ENCODE measurements at places on chromosomes 13 and 19. TPM values are rescaled to one million over a fixed set of nuclear protein-coding genes. Genes with fewer than 3 reads are reported as not detected.

- DNase-seq = no peak
These were observed 11.9 kb upstream of the SCN1B start for GRCh38 chr19:35018379-35018778.

GRCh38 chr13:38943231-38943630 lies 47.4 kb downstream of the STOML3 start:
- no peak for DNase-seq

The ZNF534 gene
- 0.04 TPM for polyA plus RNA-seq

GRCh38 chr13:42049454-42049813 lies 986 bp downstream of the DGKH start:
- DNase-seq = no peak

GRCh38 chr13:43697323-43697722 lies 89.4 kb downstream of the ENOX1 start:
- DNase-seq = no peak

GRCh38 chr13:106373989-106374572 lies 161.4 kb downstream of the EFNB2 start:
- DNase-seq = no peak

GRCh38 chr13:59689057-59689456 lies 474.7 kb downstream of the DIAPH3 start:
- no peak for DNase-seq

DNA sequence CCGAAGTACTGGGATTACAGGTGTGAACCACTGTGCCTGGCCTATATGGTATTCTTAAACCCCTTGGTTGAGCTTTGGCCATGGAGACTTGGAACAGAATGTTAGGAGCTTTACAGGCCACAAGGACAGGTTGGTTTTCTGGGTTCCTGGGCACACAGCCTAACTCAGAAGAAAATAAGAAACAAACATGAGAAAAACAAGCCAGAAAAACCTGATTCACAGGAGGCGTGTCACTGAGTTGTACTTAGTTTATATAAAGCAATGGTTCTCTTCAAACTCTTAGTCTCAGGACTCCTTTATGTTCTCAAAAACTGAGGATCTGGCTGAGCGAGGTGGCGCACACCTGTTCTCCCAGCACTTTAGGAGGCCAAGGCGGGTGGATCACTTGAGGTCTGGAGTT lies 125.1 kb upstream of the SPATA13 start:
- DNase-seq = no peak

GRCh38 chr19:7515645-7516151 lies at the start of gene ZNF358:
ZNF358 (plus strand) TSS chr19:7516103; CDS start chr19:7519243, 3,140 bp downstream.
- DNase-seq = no peak

- DNase-seq = no peak
These were observed 37.1 kb downstream of the TINCR start for GRCh38 chr19:5530701-5531100.

- no peak for DNase-seq
These were observed 28.8 kb downstream of the EPN1 start for GRCh38 chr19:55703790-55704215.

The ANGPTL8 gene
- not detected for polyA plus RNA-seq

The ZNF43 gene
- polyA plus RNA-seq = 4.1 TPM

- DNase-seq = no peak
These were observed 48.1 kb downstream of the SCEL start for GRCh38 chr13:77583581-77583980.

The SERP2 gene
- 5.7 TPM for polyA plus RNA-seq

DNA sequence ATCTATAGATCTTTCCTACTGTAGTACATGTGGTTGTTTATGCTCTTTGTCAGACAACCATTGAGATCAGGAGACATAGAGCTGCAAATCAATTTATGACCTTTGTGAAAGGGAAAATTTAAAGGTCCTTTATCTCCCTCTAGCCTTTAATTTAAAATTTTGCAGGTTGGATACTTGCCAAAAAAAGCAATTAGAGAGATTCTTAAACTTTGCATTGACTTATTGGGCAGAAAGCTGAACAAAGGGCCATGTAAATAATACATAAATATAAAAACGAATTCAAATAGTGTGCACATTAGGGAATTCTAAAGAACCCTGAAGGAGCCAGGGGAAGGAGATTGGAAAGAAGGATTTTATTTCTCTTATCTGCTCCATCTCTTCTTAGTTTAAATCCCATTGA lies 22.0 kb upstream of the RB1 start:
- no peak for DNase-seq

DNA sequence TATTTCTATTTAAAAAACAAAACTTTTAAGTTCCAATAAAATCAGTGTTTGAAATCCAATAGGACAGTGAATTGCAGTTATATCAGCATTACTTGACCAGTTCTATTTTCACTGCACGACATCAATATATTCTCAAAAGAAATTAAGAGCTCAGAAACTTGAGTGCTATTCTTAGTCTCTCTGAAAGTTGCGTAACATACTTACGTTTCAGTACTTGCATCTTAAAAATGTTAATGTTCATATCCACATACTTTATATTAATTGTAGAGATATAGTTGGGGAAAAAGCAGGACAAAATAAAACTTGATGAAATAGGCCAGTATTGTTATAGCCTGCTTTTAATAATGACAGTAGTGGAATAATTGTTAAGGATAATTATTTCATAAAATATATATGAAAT lies 720.5 kb upstream of the PCDH9 start:
- no peak for DNase-seq

DNA sequence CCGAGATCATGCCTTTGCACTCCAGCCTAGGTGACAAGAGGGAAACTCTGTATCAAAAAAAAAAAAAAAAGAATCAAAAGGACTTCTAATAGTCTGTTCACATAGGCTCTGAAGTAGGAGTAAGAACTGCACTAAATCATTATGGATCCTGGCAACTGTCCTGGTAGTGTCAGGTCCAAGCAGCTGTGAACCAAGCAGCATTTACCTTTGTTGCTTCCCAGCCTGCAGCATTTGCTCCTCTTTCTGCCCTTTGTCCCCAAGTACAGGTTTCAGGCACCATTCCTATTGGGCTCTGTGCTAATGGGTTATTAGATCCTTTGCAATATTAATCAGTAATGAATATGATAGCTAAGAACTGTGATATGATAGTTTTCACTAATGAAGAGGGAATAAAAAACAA lies 77.4 kb upstream of the NBEA start:
- DNase-seq = no peak

GRCh38 chr19:51185069-51185867 lies 39.6 kb upstream of the CD33 start:
- no peak for DNase-seq

- no peak for DNase-seq
These were observed 22.4 kb downstream of the EPSTI1 start for GRCh38 chr13:42969565-42970172.

DNA sequence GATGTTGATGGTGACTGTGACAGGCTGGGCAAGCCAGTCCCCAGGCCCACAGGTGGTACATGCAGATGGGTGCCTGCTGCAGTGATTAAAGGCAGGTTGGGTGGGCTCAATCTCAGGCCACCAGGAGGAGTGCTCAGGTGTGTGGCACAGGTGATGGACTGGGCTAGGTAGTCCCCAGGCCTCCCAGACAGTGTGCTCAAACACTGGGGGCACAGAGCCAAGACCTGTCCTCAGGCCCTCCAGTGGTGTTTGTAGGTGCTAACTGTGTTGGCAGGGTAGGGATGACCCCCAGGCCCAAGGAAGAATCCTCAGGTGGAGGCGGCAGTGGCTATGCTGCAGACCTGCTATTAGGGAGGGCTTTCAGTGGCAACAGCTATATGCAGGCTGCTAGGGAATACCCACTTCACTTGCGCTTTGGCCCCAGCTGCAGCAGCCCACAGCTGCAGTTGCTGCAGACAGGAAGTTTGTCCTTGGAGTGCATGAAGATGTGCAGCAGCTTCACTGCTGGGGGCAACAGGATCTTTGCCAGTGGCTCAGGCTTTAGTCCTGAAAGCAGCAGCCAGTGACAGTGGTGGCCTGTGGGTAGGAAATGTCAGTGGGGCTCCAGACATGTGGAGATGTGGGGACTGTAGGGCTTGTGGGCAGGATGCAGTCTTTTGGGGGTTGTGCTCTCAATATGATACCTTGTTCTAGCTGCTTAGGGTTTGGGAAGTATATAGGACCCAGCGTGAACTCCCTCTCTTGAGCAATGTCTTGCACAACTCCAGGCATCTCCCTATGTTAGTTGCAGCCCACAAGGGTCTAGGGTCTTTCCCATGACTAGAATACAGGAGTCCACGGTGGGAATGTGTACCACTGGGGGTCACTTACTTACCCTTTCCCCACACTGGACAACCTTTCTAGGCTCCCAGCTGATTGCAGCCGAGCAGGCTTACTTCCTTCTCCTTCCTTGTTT lies 54.1 kb upstream of the MLNR start:
- DNase-seq = no peak

- no peak for DNase-seq
These were observed 2.3 kb downstream of the MIDN start for GRCh38 chr19:1250437-1251260.

The APC2 gene
- polyA plus RNA-seq = 0.09 TPM

The PRR36 gene
- not detected for polyA plus RNA-seq

GRCh38 chr19:15292847-15293582 lies 39.3 kb downstream of the BRD4 start:
- no peak for DNase-seq

DNA sequence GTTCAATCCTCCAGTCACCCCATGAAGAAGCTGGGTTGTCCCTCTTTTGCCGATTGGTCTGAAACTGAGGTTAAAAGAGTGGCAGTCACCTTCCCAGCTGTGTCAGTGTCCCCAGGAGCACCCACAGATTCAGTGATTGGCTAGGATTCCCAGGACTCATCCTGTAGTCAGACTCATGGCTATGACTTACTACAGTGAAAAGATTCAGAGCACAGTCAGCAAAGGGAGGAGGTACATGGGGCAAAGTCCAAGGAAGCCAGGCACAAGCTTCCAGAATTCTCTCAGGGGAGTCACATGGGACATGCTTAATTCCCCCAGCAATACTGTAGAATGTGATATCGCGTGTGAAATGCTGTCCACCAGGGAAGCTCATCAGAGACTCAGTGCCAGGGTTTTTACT lies 14.2 kb downstream of the ZNF473 start:
- DNase-seq = no peak

The CYP4F12 gene
- polyA plus RNA-seq = not detected

- DNase-seq = no peak
These were observed 2267.7 kb downstream of the PCDH9 start for GRCh38 chr13:64962404-64962803.

The MAP2K2 gene
- polyA plus RNA-seq = 104 TPM

The FSTL3 gene
- polyA plus RNA-seq = 23.2 TPM

The SCN1B gene
- polyA plus RNA-seq = 5.8 TPM

DNA sequence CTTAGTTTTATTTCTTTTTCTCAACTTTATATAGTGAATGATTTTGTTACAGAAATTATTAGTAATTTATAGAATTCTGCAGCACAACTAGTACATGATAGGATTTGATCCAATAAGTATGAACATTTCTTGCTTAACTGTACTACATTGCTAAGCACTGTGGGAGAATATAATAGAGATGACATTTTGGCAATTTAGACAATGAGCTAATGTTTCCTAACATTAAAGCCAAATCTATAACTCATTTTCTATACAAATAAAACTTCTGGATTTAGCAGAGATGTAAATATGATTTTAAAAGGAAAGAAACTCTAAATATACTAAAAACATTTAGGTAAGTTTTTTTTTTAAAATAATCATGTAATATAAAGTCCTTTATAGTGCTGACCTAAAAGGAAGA lies 87.3 kb downstream of the FNDC3A start:
- DNase-seq = no peak

GRCh38 chr13:94947392-94947791 lies 235.0 kb upstream of the SOX21 start:
- no peak for DNase-seq

The C1QTNF9 gene
- 0.11 TPM for polyA plus RNA-seq

GRCh38 chr19:18445262-18445948 lies 7.5 kb upstream of the ISYNA1 start:
- DNase-seq = no peak

DNA sequence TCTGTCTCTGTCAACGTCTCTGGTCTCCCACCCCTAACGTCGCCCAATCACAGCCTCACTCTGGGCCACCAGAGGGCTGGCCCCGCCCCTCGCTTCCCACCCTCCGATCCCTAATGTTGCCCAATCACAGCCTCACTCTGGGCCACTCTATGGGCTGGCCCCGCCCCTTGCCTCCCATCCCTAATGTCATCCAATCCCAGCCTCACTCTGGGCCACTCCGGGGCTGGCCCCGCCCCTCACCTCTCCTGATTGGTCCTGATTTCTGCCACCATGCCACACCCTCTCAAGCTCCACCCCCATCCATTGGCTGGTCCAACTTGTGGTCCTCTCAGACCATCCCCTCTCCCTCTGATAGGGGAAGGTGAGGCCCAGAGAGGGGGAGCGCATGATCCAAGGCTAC lies 24.9 kb downstream of the CELF5 start:
- no peak for DNase-seq

GRCh38 chr13:25657157-25657556 lies 285.4 kb downstream of the ATP8A2 start:
- DNase-seq = no peak

DNA sequence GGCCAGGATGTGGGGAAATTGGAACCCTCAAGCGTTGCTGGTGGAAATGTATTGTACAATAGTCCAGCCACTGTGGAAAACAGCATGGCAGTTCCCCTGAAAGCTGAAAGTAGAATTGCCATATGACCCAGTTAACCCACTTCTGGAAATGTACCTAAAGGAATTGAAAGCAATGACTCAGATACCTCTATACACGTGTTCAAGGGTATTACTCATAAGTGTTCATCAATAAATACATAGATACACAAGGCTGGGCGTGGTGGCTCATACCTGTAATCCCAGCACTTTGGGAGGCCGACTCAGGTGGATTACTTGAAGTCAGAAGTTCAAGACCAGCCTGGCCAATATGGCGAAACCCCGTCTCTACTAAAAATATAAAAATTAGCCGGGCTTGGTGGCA lies 71.9 kb upstream of the IRS2 start:
- DNase-seq = no peak

The GPC6 gene
- polyA plus RNA-seq = 41.1 TPM

DNA sequence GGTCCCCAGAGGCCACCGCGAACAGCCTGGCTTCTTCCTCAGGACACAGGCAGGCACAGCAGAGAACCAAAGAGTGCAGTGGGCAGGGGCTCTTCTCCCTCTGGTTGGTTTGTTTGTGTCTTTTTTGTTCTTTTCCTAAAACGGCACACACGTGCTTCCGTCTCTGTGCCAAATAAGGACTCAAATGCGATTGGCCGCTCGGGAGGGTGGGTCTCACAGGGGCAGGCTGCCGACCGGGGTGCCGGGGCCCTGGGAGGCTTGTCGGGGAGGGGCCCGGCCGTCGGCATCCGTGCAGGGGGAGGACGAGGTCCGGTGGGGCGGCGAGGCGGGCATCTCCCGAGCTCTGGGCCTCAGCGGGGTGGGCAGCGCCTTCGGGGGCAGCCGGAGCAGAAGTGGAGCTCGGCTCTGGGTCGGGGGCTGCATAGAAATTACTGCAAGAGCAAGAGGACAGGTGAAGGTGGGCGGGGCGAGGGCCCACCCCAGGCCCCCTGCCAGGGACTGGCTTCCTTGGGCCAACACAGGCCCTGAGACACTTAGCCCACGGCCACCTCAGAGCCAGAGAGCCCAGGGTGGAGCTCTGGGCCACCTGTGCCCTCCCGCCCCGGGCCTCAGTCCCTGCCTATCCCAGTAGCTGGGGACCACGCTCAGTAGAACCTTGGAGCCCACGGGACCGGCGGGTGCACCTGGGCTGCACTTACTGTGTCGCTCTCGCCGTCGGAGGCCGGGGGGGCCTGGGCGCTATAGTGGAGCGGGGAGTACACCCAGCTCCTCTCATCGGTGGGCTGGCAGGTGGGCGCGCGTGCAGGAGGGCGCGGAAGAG lies 6.4 kb upstream of the CACTIN start:
- DNase-seq = no peak

Data from AG04450 (cell line).